ENCODE measurements at places on chromosomes 1 and 21.

GRCh38 chr1:205512059-205513045 is 7.9 kb downstream of the CDK18 start:
- DNase-seq: no peak

GRCh38 chr1:218367118-218367517 is 22.0 kb downstream of the TGFB2 start:
- DNase-seq: no peak

- no peak for DNase-seq
Measured at GRCh38 chr1:28114844-28115243, 26.4 kb upstream of the EYA3 start.

GRCh38 chr1:100539836-100540536 is 2.0 kb downstream of the GPR88 start:
- DNase-seq: no peak

DNA sequence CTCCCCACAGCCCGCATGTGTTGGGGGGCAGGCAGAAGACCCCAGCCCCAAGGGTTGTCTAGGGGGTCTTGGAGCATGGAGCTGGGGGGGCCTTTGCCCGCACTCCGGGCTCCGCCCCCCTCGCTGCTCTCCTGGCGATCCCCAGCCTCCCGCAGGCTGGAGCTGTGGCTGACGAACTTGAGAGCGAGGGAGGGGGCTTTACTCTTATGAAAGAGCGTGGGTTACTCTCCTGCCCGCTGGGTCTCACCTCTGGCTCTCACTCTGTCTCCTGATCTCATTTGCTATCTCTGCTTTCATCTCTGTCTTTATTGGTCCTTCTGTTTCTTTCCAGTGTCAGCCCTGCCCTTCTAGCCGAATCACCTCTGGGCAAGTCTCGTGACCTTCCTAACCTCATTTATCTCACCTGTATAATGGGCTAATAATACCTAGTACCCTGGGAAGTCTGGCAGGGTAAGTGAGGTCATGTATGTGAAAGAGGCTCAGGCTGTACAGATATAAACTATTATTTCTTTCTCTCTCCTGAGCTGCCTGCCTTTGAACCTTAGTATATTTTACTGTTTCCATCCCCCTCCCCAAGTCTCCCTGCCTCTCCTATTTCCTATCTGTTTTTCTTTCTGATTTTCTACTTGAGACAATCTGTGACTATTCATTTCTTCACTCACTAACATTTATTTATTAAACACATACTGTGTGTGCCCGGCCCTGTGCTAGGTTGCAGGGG is 731 bp downstream of the EFNA4 start:
- no peak for DNase-seq

DNA sequence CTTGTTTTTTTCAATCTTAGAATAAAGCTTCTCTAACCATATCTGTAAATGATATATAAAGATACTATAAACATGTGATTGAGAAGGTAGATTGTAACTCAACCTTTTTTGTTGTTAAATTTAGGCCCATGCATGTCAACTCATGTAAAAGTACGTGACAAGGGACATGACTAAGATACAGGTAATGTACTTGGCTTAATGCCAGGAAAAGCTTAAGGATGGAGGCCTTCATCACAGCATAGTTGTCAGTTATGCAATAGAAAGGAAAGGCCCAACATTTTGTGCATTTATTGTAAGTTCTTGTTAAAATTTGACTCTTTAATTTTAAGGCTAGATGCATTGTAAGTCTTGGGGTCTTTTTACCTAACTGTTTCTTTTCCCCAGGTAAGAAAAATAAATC is 305.1 kb downstream of the LTN1 start:
- no peak for DNase-seq

DNA sequence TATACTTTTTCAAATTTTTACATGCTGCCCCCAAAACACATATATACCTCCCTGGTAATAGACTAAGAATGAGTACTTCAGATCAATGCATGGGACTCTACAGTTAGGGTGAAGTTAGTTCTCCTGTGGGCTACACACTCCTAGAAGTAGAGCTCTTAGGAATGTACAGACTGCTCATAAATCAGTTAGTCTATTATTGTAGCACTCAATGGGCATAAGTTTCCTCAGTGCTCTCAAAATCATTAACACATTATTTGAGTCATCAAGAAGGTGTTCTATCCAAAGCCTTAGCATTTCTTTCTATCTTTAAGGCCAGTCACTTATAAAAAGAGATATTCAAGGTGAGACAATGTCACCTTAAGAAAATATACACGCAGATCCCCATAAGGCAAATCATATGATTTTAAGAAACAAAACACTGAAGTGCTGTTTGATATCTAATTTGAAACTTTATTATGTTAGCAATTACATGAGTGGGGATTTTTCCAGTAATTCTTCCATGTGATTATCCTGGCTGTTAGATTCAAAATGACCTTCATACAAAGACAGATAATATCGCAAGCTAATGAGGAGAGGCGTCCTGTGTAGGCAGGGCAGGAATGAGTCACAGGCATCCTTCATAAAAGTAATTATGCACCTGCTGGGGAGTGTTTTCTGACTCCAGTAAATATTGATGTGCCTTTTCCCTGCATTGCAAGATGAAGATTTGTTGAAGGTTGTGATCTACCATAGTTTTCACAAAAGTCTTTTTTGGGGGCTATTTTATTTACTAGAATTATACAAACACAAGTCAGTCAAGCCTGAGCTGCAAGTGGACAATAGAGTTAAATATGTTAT is 167.2 kb upstream of the ATP1B1 start:
- DNase-seq: no peak

DNA sequence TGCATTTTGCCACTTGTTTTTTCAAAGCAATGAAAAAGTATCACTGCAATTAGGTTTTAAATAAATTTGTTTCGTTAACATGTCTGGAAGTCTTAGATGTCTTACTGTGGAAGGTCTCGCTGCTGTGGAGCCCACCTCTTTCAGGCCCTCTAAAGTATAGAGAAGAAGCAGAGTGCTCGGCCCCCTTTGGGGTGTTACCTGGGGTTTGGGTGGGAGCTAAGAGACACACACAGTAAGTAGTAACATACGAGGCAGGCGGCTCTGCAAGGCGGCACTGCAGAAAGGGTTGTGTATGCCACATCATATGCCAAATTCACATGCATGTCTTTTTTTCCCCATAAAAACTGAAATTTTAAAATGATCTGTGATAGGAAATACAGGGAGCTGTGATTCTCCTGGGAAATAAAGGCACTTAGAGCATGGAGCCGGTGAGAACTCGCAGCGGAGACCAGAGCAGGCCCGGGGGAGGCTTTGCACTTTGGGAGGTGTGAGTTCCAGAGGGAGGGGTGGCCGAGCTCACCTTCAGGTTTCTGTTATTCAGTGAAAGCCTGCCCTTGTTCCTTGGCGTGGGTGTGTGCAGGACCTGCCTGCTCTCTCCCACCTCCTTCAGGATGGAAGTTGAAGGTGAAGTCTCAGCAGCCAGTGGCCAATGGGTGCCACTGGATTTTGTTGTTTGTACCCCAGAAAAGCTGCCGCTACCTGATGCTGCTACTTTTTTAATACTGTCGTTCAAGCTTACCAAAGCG is 35.7 kb upstream of the PWP2 start:
- DNase-seq: no peak

DNA sequence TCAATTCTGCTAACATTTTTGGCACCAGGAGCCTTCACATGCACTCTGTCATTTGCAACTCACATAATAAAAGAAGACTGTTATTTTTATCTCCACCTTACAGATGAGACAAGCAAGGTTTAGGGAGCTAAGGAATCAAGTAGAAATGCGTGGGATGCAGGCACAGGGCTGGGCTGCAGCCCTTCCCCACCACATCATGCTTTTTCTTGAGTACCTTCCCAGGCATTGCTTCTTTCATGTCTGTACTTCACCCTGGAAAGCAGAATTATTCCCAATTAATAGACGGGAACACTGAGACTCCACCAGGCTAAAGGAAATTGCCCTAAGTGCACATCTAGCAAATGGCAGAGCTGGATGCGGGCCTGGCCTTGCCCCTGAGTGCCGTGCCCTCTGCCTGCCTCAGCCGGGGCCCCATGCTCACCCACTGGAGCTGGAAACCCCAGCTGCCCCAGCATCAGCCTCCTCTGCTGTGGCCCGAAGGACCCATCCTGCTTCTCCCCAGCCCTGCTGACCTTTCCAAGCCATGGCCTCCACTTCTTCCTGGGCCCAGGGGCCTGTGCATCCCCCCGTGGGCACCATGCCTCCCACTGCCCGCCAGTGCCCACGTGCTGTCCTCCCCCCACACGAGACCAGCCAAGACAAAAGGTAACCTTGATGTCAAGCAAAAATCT is 257.5 kb downstream of the TOMM20 start:
- DNase-seq: peak; percentile 34

DNA sequence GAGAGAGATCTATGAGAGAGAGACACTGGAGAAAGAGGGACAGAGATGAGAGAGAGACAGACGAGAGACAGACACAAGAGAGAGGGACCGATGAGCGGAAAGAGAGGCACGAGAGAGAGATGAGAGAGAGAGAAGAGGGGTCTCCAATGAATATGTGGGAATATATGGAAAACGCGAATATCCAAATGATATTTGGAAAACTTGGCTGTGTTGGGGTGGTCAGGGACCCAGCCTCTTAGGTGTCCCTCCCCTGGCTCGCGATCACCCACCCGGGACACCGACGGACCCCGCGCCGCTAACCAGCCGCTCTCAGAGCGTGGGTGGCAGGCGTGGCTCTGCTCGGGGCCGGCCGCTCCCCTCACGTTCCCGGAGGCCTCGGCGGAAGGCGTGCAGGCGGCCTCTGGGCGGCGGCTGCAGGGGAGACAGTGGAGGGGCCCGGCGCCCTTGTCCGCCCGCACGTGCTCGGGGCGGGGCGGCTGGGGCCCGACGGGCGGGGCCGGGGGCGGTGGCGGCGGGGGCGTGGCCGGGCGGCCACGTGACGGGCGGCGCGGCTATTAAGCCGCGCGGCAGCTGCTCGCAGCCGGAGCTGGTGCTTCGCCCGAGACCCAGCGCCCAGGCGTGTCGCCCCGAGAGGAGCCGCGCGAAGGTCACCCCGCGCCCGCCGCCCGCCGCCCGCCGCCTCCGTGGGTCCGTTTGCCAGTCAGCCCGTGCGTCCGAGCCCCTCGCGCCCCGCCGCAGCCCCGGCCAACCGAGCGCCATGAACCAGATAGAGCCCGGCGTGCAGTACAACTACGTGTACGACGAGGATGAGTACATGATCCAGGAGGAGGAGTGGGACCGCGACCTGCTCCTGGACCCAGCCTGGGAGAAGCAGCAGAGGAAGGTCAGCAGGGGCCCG is at the start of gene ACTN2:
Gene ACTN2 (plus strand): TSS at position 583 of the 898 bp plus-strand sequence. CDS start 175 bp downstream, at position 758.
- no peak for DNase-seq

GRCh38 chr1:186291271-186291670 is 83.8 kb downstream of the TPR start:
- DNase-seq: no peak

GRCh38 chr21:35220301-35220700 is 171.2 kb upstream of the RUNX1 start:
- DNase-seq: no peak

GRCh38 chr1:183274836-183275235 is 88.8 kb downstream of the LAMC2 start:
- no peak for DNase-seq

- DNase-seq: no peak
Measured at GRCh38 chr21:34365809-34366208, 2.0 kb downstream of the KCNE2 start.

DNA sequence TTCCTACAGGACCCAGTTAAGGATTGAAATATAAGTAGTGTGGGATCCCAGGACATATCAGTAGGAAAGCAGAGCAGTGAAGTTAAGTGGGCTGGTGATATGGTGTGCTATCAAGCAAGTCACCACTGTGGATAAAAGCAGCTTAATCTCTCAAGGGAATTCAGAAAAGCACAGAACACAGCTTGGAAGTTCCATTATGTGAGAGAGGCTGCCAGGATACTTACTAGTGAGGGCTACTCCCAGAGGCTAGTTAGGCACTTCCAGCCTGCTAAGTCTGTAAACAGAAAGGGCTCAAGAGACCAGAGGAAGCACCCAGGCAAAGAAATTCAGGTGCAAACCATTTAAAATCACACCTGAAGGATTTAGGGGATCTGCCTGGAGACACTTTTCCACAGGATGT is 18.8 kb upstream of the GRIK1 start:
- no peak for DNase-seq

DNA sequence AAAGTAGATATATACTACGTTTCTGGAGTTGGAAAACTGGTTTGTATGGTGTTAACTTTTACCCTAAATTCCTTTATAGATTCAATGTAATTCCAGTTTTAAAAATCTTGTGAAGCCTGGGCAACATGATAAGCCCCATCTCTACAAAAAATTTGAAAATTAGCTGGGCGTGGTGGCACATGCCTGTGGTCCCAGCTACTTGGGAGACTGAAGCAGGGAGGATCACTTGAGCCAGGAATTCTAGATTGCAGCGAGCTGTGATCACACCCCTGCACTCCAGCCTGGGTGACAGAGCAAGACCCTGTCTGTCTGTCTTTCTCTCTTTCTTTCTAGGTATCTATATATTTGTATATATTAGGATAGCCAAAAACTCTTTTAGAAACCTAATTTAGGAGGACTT is 141.9 kb downstream of the CLEC20A start:
- DNase-seq: no peak

DNA sequence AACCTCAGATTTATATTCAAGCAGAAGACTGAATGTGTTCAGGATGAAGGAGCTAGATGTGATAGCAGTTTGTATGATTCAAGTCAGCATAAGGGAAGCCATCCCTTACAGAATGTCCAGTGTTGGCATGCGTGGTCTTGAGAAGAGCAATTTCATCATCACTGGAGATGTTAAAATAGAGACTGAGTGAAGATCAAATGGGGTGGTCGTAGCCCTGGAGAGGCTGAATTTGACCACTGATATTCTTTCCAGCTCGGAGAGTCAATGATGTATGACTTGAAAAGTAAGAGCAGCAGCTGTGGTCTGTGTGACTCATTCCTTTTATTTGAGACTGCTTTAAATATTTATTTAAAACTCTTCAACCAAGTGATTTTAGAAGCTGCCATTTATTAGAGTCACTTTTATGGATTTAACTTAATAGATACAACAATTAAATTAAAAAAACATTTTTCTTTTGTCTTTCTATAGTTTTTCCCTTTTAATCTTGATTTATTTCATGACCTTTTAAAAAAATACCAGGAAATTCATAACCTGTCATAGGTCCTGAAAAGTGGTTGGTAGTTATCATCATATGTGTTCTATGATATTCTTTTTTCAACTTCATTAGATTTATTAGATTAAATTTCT is 15.5 kb downstream of the FMN2 start:
- DNase-seq: no peak

DNA sequence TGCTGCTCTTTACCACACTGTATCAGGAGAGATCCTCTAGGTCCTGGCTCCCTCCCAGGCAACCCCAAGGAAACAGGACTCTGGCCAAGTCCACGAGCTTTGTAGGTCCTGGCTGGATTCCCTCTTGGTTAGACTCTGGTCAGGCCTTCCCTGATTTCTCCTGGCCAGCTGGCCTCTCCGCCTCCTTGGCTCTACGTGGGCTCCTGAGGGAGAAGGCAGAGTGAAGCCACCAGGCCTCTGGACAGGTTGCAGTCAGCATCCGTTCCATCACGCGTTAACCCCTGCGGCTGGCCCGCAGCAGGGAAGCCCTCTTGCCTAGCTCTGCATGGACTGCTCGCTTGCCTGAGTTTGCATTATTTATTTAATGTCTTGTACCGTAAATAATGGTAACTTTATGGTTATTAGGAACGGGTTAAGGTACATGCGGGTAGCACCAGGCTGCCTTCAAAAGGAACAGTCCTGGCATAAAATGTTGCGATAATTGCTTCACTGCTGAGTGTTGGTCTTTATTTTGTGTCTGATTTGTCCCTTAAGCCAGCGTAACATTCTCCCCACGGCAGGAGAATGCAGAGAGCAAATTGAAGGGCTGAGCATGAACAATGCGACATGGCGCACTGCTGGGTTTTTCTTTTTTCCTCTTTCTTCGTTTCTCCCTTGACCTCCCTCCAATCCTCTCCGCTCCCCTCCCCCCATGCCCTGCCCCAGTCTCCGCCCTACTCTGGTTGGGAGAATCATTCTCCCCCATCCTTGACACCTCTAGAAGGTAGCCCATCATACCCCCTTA is 100.3 kb downstream of the RNF220 start:
- no peak for DNase-seq

All from putamen (tissue), 1 donor.